Urinary bladder (tissue), 4 donors: ENCODE measurements at places on chromosomes 7 and 10. TPM values are rescaled to one million over a fixed set of nuclear protein-coding genes. Genes with fewer than 3 reads are reported as not detected.

GALNT11 gene
- 62.3 TPM for total RNA-seq

DNA sequence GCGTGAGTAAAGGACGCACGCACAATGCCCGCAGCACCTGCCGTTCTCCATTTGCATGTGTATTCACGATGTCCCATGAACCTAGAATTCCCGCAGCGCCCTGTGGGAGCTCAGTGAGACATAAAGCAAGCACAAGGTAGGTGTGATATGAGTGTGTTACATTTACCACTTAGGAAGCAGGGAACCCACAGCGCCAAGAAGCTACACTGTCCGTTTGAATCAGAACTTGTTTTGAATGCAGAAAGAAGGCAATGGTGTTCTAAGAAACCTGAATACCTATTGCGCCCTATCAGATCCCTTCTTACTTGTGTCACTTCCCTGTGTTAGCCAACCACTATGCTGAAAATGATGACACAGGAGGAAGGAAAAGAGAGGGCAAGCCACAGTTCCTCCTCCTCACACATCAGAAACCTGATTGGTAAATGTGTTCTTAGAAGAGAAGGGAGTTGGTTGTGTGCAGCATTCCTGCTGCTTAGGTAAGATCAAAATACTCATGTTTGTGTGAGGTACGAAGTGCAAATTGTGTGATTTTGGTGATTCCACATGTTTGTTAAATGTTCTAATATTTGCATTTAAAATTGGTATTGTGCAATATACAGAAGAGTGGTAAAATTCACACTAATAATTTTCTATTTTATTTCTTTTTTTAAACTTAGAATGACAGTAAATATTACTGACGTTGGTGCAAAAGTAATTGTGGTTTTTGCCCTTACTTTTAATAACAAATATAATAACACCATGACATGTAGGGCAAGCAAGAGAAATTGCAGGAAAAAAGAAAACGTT, 185.4 kb downstream of the SEC23IP start:
- DNase-seq = no peak

- peak; percentile 37 for DNase-seq
These were observed 6.4 kb upstream of the GPR22 start for GRCh38 chr7:107463139-107464078.

OSBPL3 gene
- 4.9 TPM for total RNA-seq

KLF14 gene
- total RNA-seq = 0.32 TPM

GRCh38 chr10:131083915-131084790, 227.4 kb downstream of the TCERG1L start:
- no peak for DNase-seq

DNA sequence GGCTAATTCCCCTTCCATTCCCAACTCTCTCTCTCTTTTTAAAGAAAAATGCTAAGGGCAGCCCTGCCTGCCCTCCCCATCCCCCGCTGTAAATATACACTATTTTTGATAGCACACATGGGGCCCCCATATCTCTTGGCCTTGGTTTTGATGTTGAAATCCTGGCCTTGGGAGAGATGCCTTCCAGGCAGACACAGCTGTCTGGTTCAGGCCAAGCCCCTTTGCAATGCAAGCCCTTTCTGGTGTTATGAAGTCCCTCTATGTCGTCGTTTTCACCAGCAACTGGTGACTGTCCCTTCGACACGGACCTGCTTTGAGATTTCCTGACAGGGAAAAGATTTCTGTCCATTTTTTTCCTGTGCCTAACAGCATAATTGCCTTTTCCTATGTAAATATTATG, 3.0 kb downstream of the ADRA2A start:
- DNase-seq = no peak

GRCh38 chr7:81688622-81689411, 81.0 kb downstream of the HGF start:
- no peak for DNase-seq

GRCh38 chr7:98640375-98640774, 23.3 kb downstream of the NPTX2 start:
- DNase-seq = no peak

TUBB8 gene
- not detected for total RNA-seq

PIK3AP1 gene
- 6.6 TPM for total RNA-seq

DNA sequence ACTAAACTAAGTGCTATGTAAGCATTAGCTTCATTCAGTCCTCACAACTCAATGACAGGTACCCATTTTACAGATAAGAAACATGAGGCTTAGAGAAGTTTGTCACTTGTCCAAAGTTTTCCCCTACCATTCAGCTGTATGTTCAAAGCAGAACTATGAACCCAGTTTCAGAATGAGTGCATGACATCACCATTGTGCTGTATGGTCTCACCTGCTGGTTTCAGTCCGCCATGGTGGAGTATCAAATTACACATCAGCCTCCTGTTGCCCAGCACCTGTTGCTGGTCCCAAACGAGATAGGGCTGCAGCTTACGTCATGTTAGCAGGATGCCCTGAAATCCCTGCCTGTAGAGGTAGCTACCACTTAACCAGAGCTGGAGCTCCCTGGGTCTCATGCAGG, 95.0 kb downstream of the DYNC1I1 start:
- no peak for DNase-seq

DNA sequence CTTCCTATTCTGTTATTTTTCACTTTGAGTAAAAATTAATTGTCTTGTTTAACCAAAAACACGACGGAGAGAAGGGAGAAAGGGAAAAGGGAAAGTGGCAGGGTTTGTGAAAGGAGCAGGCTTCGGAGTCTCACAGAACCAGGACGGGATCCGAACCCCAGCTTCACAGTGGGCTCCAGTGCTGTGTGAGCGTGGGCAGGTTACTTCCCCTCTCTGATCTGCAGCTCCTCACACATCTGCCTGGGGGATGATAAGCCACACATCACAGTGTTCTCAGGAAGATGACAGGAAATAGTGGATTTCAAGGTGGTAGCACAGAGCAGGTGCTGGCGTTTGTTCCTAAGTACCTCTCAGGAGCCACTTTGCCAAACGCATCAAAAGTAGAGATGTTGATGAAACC, 94.2 kb upstream of the GPR26 start:
- no peak for DNase-seq

GRCh38 chr10:30944005-30944404, 87.7 kb downstream of the ZNF438 start:
- DNase-seq = no peak

MPP7 gene
- 31.2 TPM for total RNA-seq

DNA sequence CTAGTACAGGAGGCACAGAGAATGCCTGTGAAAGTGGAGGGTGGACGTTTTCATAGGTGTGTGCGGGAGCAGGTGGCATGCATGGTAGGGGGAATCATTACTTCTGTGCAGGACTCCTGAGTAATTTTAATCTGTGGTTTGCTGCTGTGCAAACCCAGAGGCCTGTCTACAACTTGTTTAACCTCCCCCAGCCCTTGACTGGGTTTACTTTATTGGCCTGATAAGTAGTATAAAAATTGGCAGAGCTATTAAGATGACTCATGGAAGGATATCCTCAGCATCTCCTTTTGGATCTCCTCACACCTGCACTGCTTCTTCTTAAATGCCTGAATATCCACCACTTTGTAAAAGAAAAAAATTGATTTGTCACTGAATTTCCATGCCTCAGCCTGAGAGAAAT, 104.8 kb downstream of the AUTS2 start:
- DNase-seq = no peak

TUBAL3 gene
- 0.16 TPM for total RNA-seq

- no peak for DNase-seq
These were observed 82.7 kb downstream of the MYL10 start for GRCh38 chr7:101546308-101546936.

LGI1 gene
- 11.2 TPM for total RNA-seq

ITPRID1 gene
- total RNA-seq = not detected

DNA sequence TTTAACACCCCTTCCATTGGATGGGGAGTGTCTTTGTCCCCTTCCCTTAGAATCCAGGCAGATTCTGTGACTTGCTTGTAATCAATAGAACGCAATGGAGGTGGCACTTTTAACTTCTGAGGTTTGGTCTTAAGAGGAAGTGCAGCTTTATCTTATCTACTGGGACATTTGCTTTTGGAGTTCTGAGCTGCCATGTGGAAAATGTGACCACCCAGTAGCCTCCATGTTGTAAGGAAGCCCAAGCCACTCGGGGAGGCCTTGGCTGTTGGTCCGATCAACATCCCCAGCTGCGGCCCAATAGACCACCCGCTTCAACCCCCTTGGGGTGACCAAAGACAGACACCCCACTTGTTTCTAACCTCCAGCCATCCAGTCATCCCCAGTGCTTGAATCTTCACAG, 86.3 kb upstream of the FAM171A1 start:
- DNase-seq = no peak

EFCAB10 gene
- not detected for total RNA-seq

GGCT gene
- 33.6 TPM for total RNA-seq

- DNase-seq = no peak
These were observed 62.1 kb upstream of the PRKAR2B start for GRCh38 chr7:106982415-106982814.

- no peak for DNase-seq
These were observed 1033.8 kb downstream of the NRG3 start for GRCh38 chr10:82908751-82909150.

DNA sequence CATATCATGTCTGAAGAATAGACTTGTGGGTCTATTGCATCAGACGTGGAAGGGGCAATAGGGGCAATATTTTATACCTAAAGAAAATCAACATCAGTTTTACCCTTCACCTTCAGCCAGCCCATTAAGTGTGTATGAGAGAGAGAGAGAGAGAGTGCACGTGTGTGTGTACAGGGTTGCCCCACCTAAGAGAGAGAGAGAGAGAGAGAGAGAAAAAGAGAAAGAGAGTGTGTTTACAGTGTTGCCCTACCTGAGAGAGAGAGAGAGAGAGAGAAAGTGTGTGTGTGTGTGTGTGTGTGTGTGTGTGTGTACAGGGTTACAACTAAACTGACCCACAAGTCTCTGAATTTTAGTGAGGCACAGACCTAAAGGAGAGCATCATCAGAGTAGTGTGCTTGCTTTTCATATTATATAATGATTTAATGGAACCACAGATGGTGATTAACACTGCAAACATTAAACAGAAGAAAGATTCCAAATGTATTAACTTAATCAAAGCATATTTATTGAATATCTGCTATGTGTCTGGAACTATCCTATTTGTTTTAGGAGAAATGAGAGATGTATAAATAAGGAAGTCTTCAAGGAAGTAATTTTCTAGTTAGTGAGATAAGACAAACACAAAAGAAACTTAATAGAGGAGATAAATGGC, 66.8 kb downstream of the CD36 start:
- no peak for DNase-seq

SPACDR gene
- total RNA-seq = not detected

GRCh38 chr7:7675686-7676085, 35.1 kb downstream of the UMAD1 start:
- DNase-seq = no peak

ZNF138 gene
- 38.1 TPM for total RNA-seq

GRCh38 chr7:44227911-44228310, 27.1 kb downstream of the YKT6 start:
- DNase-seq = no peak

HOXA13 gene
- 43.2 TPM for total RNA-seq

LRMDA gene
- 17.7 TPM for total RNA-seq

NKX1-2 gene
- not detected for total RNA-seq

- no peak for DNase-seq
These were observed 433.7 kb upstream of the MGMT start for GRCh38 chr10:129033340-129033739.

GRCh38 chr10:108849688-108850087, 1073.6 kb downstream of the XPNPEP1 start:
- no peak for DNase-seq

TCAF2 gene
- total RNA-seq = 3.1 TPM

DNA sequence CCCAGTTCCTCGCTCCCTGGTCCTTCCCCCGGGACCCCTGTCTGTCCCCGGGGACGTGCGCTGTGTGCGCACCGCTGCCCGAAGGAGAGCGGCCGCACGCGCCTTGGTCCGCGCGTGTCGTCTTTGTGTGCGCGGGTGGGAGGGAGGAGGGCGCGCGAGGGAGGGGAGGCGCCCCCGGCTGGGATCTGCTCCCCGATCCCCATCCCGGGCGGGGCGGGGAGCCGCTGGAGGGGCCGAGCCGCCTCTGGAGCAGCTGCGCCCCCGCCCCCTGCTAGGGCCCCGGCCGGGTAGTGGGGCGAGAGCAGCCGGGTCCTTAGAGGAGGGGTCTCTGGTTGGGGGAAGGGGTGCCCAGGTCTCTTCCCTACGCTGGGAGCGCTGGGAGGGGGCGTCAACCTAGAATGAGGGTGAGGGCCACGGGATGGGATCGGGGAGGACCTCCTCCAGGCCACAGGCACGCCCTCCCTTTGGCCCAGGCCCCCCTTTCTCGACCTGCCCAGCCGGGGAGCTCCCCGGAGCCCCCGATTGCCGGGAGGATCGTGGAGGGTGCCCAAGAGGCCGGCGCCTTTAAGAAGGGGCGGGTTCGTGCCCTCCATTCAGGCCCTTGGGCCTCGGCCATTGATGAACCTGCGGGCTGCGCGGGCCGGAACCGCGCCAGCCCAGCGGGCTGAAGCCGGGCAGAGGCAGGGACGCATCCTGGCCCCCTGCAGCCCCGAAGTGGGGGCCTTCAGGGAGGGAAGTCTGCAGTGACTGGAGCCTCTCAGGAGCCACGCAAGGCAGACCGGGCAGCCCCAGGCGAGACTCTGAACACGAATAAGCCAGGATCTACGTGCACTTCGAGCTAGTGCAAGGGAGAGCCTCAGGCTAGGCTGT, 678 bp downstream of the SH2B2 start:
- DNase-seq = no peak

GRCh38 chr10:123323884-123324283, 169.7 kb downstream of the BUB3 start:
- no peak for DNase-seq

DNA sequence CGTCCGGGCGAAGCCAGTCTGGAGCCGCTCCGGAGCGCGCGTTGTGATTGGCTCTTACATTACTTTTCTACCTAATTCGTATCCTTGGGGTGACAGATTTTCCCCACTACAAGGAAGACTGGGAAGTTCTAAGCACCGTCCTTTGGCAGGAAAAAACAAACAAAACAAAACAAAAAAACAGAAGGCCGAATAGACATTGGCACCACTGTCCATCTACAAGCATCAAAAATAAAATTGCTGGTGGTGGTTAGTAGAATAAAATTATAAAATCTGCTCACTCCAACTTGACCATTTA, 651 bp upstream of the SKAP2 start:
- no peak for DNase-seq

VGF gene
- total RNA-seq = not detected

ERVW-1 gene
- not detected for total RNA-seq

DNA sequence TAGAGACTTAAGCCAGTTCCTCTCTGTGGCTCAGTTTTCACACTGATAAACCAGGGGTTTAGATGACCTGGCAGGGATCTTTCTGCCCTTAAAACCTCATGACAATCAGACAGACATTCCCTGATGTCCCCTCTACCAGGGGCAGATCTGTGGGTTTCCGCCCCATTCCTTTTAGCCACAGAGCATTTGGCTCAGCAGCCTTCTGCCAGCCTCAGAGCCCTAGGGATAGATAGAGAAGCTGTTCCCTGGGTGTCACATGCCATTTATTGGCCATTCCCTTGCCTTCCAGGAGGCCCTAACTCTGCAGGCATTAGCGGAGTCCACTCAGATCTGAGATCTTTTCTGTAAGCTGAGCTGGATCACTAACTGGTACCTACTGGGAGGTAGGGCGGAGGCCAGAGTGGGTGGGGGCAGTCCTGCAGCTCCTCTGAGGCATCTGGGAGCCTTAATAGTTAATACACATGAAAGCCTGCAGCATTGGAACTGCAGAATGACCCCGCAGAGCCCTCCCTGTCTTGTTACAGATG, 101.5 kb downstream of the ZMIZ1 start:
- DNase-seq = no peak

CRPPA gene
- 15.4 TPM for total RNA-seq
